ENCODE measurements at places on chromosomes 4 and X. TPM values are rescaled to one million over a fixed set of nuclear protein-coding genes. Genes with fewer than 3 reads are reported as not detected.

DNA sequence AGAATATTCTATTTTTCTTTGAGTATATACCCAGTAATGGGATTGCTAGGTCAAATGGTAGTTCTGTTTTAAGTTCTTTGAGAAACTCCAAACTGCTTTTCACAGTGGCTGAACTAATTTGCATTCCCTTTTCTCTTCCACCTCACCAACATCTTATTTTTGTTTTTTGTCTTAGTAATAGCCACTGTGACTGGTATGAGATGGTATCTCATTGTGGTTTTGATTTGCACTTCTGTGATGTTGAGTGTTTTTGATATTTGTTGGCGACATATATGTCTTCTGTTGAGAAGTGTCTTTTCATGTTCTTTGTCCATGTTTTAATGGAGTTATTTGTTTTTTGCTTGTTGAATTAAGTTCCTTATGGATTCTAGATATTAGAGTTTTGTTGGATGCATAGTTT lies 24.4 kb downstream of the AIMP1 start:
- DNase-seq: no peak

DNA sequence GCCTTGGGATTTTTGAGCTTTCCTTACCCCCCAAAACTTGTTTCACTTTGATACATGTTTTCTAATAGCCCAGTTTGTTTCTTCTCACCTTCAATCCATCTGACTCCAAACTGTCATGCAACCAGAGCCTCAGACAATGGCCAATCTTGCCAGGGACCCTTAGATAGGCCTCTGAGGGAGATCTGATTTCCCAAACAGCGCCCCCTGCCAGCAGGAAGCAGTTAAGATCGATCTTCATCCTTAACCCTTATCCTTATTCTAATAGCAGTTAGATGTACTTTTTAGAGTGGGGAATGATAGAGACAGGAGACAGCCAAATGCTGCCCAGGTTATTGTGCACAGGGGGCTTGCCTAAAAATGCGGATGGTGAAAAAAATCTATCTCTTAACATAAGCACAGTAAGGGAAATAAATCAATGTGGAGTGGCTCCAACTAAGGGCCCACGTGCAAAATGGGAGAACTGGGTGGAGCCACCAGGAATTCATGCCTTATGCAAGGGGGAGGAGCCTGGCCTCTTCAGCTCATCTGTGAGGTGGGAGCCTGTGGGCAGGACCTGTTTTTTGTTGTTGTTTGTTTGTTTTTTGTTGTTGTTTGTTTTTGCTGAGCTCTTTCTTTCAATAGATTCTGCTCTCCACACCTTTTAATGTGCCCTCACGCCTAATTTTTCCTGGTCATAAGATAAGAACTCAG lies 833.6 kb upstream of the AGA start:
- no peak for DNase-seq

DNA sequence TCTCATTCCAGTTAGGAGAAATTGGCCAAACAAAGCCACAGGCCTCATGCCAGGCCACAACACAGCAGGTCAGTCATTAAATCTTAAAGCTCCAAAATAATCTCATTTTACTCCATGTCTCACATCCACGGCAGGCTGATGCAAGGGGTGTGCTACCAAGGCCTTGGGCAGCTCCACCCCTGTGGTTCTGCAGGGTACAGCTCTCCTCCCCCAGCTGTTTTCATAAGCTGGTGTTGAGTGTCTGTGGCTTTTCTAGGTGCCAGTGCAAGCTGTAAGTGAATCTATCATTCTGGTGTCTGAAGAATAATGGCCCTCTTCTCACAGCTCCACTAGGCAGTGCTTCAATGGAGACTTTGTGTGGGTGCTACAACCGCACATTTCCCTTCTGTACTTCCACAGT lies 949.2 kb downstream of the TECRL start:
- DNase-seq: no peak

BEX3 gene
- 159 TPM for total RNA-seq

AMELX gene
- not detected for total RNA-seq

KIAA1210 gene
- total RNA-seq: not detected

TACR3 gene
- total RNA-seq: not detected

Data from dermis microvascular lymphatic vessel endothelial cell (primary cell).